ENCODE measurements at places on chromosomes 4 and X.

GRCh38 chrX:17390419-17390850 is 15.4 kb downstream of the NHS start:
- no peak for DNase-seq

DNA sequence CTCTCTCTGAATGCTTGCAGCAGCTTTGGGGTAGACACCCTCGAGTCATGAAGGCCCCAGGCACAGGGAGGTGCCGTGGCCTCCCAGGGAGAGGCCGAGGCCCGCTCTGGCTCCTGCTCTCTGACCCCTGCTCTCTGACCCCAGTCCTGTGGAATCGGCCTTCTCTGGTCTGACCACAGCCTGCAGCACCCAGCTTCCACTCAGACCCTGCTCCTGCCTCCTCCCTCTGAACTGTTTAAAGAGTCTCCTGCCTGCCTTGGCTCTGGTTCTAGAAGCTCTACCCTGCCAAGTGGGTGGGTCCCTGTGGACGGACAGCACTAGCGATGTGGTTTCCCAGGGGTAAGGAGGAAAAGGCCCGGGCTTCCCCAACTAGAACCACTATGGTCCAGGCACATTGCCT is 78.2 kb upstream of the TMEM150C start:
- DNase-seq: no peak

- DNase-seq: no peak
These were observed 781.4 kb downstream of the PCDH18 start for GRCh38 chr4:136750897-136751296.

DNA sequence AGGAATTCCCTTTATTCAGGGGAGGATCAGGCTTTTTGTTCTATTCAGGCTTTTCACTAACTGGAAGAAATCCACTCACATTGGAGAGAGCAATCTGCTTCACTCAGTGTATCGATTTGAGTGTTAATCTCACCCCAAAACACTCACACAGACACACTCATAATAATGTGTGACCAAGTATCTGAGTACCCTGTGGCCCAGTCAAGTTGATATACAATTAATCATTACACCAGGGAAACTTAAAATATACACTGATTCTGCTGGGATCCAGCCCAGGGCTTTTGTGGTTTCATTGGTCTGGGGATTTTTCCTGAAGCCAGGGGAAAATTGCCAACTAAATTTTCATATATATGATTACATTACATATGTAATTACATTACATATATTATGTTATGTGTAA is 44.0 kb upstream of the GATB start:
- DNase-seq: no peak

GRCh38 chr4:174521800-174522182 is 497 bp downstream of the HPGD start:
- no peak for DNase-seq

GRCh38 chr4:177964061-177964460 is 521.8 kb upstream of the AGA start:
- DNase-seq: no peak

All from coronary artery (tissue), 2 donors.